ENCODE measurements at places on chromosomes 1 and 21. TPM values are rescaled to one million over a fixed set of nuclear protein-coding genes. Genes with fewer than 3 reads are reported as not detected.

DNA sequence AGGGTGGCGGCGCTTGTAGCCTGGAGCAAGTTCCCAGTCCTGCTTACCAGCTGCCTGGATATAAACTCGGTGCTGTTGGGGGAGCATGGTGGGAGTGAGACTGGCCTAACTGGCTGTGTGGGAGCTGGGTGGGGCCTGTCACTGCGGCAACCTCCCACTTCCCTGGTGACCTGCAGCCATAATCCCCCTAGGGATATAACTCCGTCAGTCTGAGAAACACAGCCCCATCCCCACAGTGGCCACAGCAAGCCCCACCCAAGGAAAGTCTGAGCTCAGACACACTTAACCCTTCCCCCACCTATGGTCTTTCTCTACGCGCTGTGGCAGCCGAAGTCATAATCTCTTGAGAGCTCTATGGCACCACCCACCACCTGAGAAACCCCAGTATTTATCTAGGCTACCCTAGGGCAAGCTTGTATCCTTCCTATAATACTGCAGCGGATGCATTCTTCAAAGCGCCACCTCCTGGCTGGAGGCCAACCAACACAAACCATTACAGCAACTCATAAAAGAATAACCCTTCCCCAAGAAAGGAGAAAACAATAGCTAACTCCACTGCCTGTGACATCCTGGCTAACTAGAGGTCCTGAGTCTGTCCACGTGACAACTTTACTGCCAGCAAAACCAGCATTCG, 57.4 kb downstream of the ZNF648 start:
- DNase-seq: no peak

Gene ILDR2
- polyA plus RNA-seq: 0.01 TPM

DNA sequence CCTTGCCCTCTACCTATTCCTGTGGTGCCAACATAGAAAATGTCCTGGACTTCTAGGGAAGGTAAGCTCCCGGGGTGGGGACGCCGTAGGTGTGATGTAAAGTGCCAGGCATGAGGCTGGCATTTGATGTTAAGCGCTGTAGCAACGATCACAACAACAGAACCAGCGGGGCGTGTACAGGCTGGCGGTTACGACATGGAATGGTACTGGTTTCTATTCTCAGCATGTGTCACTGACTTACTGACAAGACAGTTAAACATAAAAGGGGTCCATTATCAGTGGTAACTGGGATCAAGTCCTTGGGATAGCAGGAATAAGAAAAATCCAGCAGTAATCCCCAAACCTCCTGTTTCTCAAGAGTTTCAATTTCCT, 58.9 kb downstream of the TGFBR3 start:
- no peak for DNase-seq

Gene CHD1L
- 20.2 TPM for polyA plus RNA-seq

Gene FAM3B
- not detected for polyA plus RNA-seq

DNA sequence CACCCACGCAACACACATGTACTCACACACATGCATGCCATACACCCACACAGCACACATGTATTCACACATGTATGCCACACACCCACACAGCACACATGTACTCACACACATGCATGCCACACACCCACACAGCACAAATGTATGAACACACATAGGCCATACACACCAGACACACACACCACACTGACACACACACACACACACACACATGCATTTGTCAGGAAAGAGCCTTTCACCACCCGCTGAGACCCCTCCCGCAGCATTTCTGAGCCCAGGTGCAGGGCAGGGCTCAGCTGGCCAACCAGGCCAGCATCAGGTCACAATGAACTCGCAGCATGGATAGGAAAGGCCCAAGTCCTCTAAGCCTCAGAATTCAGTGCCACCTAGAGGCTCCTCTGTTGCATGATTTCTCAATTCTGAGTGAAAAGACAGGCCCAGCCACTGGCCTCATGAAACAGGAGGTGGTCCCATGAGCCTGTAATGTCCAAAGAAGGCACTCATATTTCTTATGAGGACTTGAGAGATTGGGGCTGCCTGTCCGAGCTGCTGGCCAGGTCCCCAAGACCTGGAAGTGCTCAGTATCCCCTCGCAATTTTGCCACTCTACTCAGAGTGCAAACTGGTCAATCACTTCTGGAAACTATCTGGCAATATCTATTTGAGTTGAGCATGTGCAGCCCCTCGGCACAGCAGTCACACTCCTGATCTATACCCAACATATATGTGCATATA, 57.3 kb downstream of the PSMG1 start:
- DNase-seq: no peak

Gene TFAP2E
- 0.07 TPM for polyA plus RNA-seq

Gene CLCNKA
- polyA plus RNA-seq: 0.28 TPM

GRCh38 chr21:46183910-46184624, at the start of gene SPATC1L:
SPATC1L (minus strand) TSS chr21:46184459; CDS start chr21:46182816, 1,643 bp downstream.
- no peak for DNase-seq

- DNase-seq: no peak
Observed at GRCh38 chr1:64192290-64192689, 11.1 kb upstream of the UBE2U start.

- no peak for DNase-seq
Observed at GRCh38 chr1:172447641-172448040, 3.8 kb upstream of the PIGC start.

Gene AMY1C
- not detected for polyA plus RNA-seq

DNA sequence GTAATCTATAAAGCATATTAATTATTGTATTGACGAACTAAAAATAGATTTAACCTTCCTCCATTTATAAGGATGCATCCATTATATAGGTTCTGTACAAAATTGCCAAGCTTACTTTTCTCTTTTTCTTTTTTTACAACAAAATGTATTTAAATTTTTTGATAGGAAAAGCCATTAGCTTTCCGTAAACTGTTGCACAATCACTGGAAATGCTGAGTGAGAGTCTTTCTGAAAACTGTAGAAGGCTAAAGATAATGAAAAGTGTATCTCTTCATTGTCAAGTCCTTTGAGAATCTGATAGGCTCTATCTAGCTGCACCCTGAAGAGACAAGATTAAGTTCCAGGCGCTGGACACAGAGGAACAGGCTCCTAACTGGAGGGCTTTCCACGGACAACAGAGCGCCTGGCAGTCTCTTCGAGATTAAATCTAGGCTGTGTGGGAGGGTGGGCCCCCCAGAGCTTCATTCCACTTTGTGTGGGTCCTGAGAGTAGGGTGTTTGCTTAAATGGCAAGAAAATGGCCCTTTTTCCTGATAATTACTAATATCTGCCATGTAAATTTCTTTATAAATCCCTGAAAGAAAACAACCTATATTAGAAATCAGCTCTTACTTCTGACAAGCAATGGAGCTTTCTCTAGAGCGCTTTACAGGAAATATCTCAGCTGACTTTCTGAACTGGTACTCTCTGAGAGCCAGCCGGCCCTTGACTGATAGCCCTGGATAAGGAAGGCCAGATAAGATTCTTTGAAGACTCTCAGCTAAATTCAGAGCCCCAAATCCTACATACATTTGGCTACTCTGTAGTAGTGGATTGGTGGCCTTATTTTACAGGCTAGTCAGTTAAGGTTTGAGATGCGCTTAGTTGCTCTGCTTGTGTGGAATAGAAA, 108.3 kb downstream of the FMN2 start:
- no peak for DNase-seq

DNA sequence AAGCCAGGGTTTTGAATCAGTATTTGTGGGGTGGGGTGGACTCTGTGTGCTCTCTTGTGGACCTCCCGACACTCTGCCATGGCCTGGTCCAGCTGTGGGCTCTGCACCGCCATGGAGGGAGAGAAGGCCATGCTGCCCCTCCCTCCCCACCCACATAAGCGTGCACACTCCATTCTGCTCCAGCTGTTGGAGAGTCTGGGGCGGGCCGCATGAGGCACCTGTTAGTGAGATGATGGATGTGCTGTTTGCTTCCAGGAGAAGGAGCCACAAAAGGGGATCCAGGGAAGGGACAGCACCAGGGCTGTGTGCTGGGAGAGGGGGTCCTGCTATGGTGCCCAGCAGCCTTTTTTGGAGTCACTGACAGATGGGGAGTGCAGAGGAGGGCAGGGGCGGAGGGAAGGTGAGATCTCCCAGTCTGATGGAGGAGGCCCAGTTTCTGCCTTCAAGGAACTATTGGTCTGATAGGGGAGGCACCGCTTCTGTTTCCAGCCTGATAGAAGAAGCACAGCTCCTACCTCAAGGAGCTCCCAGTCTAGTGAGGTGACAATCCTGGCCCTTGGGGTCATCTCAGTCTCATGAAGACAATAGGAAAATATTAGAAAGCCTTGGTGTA, 101.5 kb downstream of the ACTL8 start:
- no peak for DNase-seq

Gene ICOSLG
- 0.27 TPM for polyA plus RNA-seq

Gene TNFAIP8L2
- not detected for polyA plus RNA-seq

GRCh38 chr1:41650028-41650880, 165.8 kb upstream of the EDN2 start:
- DNase-seq: no peak

DNA sequence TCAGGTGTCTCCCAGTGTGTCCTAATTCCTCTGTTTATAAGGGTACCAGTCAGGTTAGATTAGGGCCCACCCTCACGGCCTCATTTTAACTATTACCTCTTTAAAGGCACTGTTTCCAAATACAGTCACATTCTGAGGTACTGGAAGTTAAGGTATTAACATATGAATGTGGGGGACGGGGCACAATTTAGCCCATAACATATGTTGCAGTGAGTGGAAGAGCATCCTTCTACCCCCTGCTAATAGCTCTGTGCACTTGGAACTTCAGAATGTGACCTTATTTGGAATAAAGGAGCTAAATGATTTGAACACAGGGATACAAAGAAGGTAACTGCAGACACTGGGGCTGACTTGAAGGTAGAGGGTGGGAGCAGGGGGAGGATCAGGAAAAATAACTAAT, 67.3 kb upstream of the ADGRL2 start:
- DNase-seq: no peak

DNA sequence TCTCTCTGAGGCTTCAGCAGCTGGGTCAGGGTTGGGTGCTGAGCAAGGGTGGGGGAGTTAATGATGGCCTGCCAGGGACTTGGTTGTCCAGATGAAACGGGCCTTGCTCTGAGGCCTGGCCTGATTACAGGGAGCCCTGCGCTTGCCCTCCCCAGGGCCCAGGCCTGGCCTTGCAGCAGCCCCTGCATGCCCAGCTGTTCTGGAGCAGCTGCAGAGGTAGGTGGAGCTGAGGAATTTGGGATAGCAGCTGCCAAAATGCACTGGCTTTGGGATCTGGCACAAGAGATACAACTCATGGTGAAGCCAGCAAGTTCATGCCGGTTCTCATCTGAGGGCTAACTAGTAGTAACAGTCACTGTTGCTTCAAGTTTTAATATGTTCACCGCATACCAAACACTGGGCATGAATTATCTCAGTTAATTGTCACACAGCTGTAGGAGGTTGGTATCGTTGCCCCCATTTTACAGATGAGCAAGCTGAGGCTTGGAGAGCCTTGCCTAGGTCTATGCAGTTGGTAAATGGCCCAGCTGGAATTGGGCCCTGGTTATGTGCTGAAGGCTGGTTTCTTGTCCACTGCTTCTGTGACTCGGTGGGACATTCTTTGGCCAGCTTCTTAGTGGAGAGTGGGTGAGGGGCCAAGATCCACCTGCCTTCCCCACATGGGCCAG, 7.3 kb upstream of the SERINC2 start:
- no peak for DNase-seq

- no peak for DNase-seq
Observed at GRCh38 chr1:202133496-202133895, 10.8 kb downstream of the GPR37L1 start.

- DNase-seq: no peak
Observed at GRCh38 chr1:9628541-9629444, 22.7 kb upstream of the PIK3CD start.

DNA sequence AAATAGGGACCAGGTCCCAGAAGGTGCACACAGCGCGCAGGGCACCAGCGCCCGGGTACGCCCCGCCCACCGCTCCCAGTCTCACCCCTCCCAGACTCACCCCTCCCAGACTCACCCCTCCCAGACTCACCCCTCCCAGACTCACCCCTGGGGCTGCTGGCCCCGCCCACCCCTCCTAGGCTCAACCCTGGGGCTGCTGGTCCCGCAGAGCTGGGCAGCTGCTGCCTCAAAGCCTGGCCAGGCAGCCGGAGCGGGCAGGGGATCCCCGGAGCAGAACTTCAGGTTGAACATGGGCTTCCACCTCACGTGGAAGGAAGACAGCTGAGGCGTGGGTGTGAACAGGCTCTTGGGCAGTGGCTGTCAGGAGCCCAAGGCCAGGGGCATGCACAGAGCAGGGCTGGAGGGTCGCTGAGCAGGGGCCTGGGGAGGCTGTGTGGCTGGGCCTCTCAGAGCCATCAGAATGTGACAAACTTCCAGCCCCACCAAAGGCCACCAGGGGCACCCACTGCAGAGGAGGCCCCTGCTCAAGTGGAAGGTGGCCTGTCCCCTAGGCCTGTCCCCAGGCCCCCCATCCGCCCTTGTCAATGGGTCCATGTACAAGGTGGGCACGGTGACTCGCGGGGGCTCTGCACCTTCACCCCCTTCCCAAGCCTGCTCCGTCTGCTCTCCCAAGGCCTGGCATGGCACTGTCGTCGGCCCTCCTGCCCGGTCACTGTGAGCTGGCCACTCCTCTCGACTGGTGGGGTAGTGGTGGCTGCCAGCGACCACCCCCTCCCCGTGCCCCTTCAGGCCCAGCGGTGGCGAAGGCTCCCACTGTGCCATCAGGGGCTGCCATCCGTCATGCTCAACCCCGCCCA, 20.4 kb upstream of the SUMO3 start:
- DNase-seq: no peak

DNA sequence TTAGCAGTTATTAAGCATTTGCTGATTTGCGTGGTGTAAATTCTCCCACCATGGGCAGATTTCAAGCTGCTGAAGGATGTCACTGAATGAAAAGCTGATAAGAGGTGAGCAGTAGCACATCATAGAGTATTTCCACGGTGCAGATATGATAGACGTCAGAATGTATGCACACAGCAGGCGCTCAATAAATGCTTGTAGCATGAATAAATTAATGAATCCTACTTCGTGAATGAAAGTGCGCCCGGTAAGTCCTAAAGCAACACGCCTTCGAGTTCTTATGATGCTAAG, 510 bp upstream of the UBIAD1 start:
- DNase-seq: no peak

DNA sequence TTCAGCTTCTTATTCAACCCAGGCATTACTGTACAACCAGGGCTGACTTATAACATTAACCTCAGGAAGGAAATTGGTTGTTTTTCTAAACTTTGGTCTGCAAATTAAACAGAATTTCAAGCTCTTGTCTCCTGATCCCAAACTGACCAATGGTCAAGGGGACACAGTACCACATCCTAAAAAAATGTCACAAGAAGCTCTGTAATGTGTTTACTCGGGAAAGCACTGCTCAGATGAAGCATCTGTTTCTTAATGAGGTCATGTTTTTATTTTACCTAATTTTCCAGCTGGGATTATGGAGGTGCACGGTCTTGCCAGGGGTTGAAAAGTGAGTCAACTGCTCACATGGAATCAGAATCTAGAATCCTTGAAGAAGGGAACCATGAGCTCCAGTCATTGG, 18.7 kb downstream of the ADAMTS5 start:
- DNase-seq: no peak

DNA sequence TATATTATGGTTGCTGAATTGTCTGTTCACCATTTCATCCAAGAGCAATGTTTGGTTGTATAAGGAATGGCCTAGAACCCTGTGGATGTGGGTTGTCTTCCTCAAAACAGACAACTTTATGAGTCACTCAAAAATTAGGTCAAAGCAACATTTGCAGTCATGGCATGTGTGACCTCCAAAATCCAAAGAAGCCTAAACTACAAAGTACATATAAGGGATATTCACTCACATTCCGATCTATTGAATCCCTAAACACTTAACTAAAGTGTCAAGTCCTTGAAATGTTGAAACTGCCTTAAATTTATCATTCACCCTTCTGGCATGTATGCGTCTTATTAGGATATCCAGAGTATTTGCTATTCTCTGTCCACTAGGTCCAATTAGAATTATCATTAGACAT, 491.5 kb downstream of the NUF2 start:
- no peak for DNase-seq

- DNase-seq: no peak
Observed at GRCh38 chr1:110488161-110488560, 30.8 kb downstream of the KCNA10 start.

Gene LCA5L
- 1.1 TPM for polyA plus RNA-seq

Data from BJ (cell line).